CD4-positive, alpha-beta T cell (primary cell): ENCODE measurements at places on chromosomes 3 and 15.

DNA sequence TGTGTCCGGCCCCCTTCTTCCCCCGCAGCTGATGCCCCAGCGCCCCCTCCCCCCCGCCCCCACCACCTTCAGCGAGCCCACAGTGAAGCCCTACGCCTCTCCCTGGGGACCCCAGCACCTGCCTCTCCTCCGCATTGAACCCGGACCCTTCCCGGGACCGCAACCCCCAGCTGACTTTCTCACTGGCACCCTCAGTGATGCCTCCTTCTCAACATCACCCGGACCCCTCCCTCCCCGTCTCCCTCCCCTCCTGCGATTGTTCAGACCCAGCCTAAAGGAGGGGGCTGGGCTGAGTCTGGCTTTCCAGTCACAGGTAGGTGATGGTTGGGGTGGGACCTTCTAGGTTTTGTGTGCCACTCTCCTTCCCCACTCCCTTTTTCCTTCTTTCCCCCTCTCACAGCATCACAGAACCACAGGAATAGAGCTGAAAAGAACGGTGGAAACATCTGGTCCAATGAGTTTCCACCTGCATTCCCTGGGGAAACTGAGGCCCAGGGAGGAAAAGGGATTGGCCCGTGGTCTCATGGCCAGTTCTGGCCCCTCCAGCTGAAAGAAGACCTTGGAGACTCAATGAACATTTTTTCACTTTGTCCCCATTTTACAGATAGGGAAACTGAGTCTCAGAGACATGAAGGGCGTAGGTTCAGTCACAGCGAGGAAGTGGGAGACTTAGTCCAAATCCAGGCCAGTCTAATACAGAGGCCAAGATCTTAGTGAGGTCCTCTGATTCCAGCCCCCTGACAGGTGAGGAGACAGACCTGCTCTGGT, 828 bp downstream of the CAND2 start:
- DNase-seq: no peak

DNA sequence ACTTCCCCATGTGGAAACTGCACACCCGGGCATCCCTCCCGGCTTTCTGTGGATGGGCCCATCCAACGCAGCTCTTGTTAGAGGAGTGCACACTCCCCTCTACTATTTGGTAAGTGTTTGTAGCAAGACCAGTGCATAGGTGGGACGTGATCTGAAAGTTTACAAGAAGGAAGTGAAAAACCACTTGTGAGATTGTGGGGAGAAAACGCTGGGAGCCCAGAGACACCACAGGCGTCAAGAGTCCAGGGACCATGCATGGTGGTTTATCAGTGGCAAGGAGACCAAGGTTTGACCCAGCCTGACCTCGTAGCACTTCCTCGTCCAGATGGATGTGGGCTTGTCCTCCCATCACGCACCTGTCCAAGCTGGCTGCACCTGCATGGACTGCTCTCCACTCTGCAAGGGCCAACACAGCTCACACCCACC, 51.6 kb downstream of the ATP10A start:
- DNase-seq: peak; percentile 41

GRCh38 chr3:50365080-50365841, 5.9 kb upstream of the TMEM115 start:
- DNase-seq: peak; percentile 92

GRCh38 chr15:36654866-36655265, 75.4 kb downstream of the CDIN1 start:
- DNase-seq: no peak

- no peak for DNase-seq
These were observed 68.5 kb downstream of the PLCH1 start for GRCh38 chr3:155676252-155676981.

- DNase-seq: no peak
These were observed 57.7 kb downstream of the PXYLP1 start for GRCh38 chr3:141289228-141289772.

GRCh38 chr15:31455499-31455898, 128.9 kb downstream of the KLF13 start:
- DNase-seq: no peak

DNA sequence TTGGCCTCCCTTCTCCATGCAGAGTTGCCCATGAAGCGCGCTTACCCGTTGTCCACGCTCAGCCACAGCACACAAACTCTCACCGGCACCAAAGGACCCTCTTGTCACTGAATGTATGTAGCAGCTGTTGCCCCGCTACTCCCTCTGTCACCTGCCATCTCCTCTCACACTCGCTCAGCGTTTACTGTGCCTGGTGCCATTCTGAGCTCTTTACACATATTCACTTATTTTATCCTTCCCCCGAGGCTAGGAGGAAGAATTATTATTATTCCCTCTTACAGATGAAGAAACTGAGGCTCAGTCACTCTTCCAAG, 41.7 kb upstream of the PRR23E start:
- no peak for DNase-seq

DNA sequence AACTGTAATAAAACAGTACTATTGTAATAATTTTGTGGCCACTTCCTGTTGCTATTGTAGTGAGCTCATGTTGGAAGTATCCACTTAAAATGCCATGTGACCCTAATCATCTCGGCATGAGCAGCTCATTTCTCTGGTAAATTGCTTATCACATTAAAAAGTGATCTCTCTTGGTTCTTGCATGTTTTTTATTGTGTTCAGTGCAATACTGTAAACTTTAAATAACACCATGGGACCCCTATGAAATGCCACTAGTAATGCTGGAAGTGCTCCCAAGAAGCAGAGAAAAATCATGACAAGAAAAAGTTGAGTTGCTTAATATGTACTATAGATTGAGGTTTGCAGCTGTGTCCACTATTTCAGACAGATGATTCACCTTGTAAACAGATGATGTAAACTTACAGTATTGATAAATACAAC, 45.6 kb downstream of the NMD3 start:
- no peak for DNase-seq

DNA sequence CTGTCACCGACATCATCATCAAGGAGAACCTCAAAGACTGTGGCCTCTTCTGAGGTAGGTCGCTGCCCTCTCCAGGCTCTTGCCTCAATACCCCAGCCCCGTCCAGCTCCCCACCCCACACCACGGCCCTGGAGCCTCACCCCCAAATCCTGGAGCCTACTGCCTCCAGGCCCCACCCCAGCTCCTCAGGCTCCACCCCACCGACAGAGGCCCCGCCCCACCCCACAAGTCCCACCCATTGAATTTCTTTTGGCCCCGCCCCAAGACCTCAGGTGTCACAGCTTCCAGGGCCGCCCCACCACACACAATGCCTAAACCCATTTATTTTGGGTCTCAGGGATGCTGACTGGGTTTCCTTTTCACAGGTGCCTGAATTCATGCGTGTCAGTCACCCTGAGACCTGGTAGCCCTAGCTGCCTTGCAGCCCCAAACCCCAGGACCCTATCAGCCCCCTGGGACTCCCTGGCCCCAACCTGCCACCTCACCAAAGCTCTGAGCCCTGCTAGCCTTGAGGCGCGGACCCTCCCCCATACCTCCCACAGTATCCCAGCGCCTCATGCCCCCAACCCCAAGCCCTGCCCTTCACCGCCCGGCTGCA, 3.6 kb downstream of the GNAT1 start:
- peak; percentile 19 for DNase-seq

- DNase-seq: no peak
These were observed 3.4 kb downstream of the GP9 start for GRCh38 chr3:129063841-129064482.

DNA sequence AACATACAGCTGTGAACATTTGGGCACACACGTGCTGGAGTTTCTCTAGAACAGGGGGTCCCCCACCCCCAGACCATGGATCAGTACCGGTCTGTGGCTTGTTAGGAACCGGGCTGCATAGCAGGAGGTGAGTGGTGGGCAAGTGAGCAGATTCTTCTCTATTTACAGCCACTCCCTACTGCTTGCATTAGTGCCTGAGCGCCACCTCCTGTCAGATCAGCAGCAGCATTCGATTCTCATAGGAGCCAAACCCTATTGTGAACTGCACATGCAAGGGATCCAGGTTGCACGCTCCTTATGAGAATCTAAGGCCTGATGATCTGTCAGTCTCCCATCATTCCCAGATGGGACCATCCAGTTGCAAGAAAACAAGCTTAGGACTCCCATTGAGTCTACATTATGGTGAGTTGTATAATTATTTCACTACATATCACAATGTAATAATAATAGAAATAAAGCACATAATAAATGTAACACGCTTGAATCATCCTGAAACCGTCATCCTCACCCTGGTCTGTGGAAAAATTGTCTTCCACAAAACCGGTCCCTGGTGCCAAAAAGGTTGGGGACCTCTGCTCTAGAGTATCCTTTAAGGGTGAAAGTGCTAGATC, 25.8 kb downstream of the CHRM5 start:
- DNase-seq: no peak

GRCh38 chr15:60916032-60916678, 312.9 kb downstream of the RORA start:
- DNase-seq: peak; percentile 8

DNA sequence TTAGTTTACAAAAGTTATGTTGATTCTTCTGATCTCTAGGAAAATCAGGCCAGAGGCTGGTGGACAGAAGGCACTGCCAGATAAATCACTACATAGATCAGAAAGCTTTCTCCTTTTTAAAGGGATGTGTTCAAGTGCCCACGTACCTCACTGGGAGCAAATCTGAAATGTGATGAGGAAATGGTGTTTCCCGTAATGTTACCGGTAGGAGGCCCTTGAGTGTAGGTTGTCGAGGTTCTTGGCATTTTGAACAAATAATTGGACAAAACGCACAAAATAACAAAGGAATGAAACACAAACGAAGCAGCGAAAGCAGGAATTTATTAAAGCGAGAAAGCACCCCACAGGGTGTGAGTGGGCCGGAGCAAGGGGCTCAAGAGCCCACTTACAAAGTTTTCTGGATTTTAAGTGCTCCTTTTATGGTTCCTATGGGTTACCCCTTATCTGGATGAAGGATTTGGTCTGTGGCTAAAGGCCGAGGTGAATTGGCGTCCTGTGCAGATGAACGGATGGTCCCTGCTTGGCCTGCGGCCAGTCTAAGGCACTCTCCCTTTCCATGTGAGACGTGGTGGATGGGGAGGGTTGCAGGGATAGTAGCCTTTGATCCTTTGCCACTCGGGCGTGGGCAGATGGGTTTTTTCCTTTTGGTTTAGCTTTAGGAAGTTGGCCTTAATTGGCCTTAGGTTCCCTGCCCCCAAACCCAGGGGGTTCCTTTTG, 1.0 kb downstream of the SNX1 start:
- DNase-seq: no peak

DNA sequence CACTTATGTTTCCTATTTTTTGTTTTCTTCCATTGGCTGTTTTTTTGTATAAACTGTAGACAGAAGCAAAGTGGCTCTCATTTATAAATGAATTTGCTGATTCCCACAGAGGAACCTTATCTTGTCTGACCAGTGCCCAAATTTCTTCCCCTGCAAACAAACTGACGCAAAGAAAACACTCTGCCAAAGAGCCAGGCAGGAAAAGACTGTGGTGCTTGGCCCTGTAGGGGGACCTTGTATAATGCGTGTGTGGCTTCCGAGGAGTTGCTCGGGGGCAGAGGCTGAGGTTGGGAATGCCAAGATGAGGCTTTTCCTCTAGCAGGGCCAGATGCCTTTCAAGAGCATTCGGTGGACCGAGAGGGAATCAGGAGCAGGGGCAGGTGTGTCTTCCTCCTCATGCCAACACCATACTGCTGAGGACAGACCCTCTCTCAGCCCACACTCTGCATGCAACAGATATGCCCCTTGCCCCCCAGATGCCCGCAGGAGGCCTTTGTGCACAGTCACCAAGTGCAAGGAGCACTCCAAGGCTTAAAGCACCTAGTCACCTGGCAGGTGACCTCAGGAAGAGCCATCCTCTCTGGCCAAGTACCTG, 104.3 kb upstream of the ABHD17C start:
- no peak for DNase-seq

DNA sequence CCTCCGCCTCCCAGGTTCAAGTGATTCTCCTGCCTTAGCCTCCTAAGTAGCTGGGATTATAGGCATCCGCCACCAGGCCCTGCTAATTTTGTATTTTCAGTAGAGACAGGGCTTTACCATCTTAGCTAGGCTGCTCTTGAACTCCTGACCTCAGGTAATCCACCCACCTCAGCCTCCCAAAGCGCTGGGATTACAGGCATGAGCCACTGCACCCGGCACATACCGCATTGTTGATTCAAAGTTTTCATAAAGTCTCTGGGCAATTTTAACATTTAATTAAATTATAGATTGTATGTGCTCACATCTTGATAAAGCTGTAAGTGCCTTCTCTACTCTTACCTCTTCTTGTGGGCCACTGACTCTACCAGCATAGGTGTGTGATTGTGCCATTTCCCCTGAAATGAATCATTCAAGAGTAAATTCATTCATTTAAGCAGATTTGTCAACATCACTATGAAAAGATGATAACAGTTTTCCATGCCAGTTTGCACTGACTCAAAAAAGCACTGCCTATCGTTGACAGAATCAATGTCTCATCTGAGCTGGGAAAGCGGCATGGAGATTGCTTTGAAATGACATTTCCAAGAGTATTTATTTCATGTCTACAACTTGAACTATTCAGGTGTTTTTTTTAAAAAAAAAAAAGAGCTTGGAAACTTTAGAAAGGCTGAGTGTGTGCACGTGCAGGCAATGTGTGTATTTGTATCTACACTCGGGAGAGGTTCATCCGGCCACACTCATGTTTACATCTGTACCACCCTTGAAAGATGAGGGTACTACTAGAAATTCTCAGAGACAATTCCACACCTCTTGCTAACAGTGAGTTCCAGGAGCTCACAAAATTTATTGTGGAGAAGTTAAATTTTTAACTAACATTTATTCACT, 3.5 kb downstream of the BCL2A1 start:
- DNase-seq: no peak

- no peak for DNase-seq
These were observed 3.1 kb downstream of the RBP2 start for GRCh38 chr3:139473155-139473771.

DNA sequence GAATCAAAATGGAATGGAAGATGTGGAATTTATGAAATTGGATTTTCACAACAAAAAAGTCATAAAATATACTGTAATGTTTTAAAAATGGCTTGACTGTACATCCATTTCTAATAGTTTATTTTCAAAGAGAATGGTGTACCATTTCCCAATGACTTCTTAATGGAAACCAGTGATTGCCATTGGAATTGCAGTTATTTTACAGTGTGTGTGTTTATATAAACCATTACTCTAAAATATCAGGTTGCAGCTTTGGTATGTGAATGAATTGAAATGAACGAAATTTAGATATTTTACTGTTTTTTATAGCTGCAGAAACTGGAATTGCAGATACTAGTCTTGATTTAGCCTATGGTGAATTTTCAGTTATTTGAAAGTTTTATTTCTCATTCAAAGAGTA, 165.6 kb downstream of the UBE2E2 start:
- no peak for DNase-seq

DNA sequence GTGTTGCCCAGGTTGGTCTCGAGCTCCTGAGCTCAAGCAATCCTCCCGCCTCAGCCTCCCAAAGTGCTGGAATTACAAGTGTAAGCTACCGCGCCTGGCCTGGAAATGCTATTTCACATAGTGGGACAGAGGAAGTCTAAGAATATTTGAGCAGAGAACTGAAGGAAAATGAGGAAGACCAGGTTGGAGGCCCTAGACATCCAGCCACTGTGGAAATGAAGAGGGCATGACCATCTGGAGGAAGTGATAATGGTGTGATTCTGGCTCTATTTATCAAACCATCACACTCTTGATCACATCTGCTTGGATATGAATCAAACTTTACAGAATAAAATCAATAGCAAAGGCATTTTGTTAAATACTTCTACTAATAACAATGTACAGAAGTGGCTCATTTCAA, 65.9 kb upstream of the ARHGEF3 start:
- no peak for DNase-seq

- DNase-seq: no peak
These were observed 493.4 kb upstream of the ALCAM start for GRCh38 chr3:104873331-104873730.

- DNase-seq: no peak
These were observed 2.6 kb downstream of the LIPC start for GRCh38 chr15:58434334-58434875.

GRCh38 chr3:49530231-49530630, 24.0 kb upstream of the BSN start:
- no peak for DNase-seq
